Cerebellum (tissue), 4 donors: ENCODE measurements at places on chromosomes 7 and 10. TPM values are rescaled to one million over a fixed set of nuclear protein-coding genes. Genes with fewer than 3 reads are reported as not detected.

Gene SFR1
- 9.4 TPM for total RNA-seq

Gene PRLHR
- total RNA-seq = 0.36 TPM

Gene MKRN1
- total RNA-seq = 74.8 TPM

Gene LEP
- total RNA-seq = 0.09 TPM

DNA sequence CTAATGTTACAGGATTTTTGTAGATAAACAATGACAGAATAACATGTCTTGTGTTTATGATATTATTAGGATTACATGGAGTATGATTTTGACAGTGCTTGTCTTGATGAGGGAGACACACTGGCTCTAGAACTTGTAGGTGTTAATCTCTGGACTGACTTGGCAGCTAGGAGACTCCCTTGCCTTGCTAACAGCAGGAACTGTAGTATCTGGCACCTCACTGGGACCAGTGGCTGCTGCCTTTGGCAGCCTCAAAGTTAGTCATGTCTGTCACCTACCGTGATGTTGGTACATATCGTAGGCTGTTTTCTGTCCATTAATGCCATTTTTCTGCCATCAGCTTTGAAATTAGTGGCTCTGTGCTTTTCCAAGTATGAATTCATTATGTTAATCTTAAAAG is 261.5 kb downstream of the CDK14 start:
- peak; percentile 56 for DNase-seq

Gene UCMA
- total RNA-seq = not detected

Gene PARD3
- total RNA-seq = 52.6 TPM
